Right ventricle myocardium inferior (tissue), 1 donor: ENCODE measurements at places on chromosomes 7 and 10. TPM values are rescaled to one million over a fixed set of nuclear protein-coding genes. Genes with fewer than 3 reads are reported as not detected.

DNA sequence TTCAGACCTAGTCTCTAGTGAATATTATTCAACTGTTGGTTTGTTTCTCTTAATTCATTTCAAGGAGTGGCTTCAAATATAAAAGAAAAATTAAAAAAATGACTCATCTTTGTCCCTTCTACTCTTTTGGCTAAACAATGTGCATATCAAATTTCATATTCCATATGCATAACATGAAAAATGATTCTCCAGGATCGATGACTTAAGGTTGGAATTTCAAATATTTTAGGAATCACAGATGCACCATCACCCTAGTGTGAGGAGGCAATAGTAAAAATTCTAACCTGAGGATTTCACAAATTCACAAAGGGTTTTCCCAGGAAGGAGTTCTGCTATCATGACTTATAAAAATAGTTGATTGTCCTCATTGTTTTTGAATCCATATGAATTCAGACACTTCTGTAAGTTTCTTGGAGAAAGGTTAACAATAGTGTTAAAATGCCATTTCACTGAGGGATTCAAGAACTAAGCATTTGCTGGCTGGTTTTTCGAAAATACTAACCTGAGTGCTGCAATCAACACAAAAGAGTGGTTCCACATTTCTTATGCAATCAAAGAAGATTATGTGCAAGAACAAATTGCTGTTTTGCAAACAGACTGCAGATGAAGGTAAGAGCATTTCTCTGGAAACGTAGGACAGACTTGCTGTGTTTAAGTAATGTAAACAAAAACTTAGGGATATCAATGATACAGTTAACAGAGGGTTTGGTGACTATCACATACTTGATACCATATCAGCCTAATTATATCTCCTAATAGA, 547.5 kb upstream of the LRRTM3 start:
- no peak for DNase-seq

DNA sequence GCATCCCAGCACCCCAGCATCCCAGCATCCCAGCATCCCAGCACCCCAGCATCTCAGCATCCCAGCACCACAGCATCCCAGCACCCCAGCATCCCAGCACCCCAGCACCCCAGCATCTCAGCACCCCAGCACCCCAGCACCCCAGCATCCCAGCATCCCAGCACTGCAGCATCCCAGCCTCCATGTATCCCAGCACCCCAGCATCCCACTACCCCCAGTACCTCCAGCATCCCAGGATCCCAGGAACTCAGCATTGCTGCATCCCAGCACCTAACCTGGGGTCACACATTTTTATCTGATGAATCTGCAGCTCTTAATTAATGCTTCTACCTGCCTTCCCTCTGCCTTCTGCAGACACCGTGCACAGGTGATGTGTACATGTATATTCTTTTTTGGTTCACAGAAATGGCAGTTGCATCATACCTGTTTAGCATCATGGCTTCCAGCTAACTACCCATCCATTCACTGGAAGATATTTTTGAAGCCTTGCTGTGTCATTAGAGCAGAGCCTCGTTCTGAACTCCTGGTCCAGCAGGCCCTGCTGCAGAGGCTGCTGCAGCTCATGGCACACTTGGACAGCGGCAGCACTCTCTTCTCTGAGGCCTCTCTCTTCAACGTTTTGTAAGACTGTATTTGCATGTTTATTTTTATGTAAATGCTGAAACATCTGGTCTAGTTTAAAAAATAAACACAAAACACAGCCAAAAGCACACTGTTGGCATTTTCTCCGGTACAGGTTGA, 4.6 kb upstream of the CFAP46 start:
- no peak for DNase-seq

GRCh38 chr10:18449611-18450026, 201.8 kb downstream of the NSUN6 start:
- no peak for DNase-seq

Gene ZNF853
- 10.3 TPM for total RNA-seq

Gene IRF5
- 3.3 TPM for total RNA-seq

Gene INHBA
- total RNA-seq: 0.89 TPM
